Smooth muscle cell of bladder (primary cell): ENCODE measurements at places on chromosomes 4 and X. TPM values are rescaled to one million over a fixed set of nuclear protein-coding genes. Genes with fewer than 3 reads are reported as not detected.

Gene PRIMPOL
- 10.7 and 13.7 TPM in 2 replicates for total RNA-seq

Gene LEF1
- total RNA-seq: 0.14 TPM in 1 of 2 replicates, not detected in the other

Gene HTT-AS
- not detected in 2 replicates for total RNA-seq

Gene SMIM9
- not detected in 2 replicates for total RNA-seq

Gene RADX
- total RNA-seq: 1.00 and 1.0 TPM in 2 replicates
